ENCODE measurements at places on chromosomes 6 and 20. TPM values are rescaled to one million over a fixed set of nuclear protein-coding genes. Genes with fewer than 3 reads are reported as not detected.

Gene NKAPL
- total RNA-seq: 1.4 TPM

Gene ZNF318
- total RNA-seq: 14.7 TPM

Gene MLN
- total RNA-seq: not detected

Gene MAFB
- total RNA-seq: 17.3 TPM

Gene NT5E
- total RNA-seq: 22.8 TPM

DNA sequence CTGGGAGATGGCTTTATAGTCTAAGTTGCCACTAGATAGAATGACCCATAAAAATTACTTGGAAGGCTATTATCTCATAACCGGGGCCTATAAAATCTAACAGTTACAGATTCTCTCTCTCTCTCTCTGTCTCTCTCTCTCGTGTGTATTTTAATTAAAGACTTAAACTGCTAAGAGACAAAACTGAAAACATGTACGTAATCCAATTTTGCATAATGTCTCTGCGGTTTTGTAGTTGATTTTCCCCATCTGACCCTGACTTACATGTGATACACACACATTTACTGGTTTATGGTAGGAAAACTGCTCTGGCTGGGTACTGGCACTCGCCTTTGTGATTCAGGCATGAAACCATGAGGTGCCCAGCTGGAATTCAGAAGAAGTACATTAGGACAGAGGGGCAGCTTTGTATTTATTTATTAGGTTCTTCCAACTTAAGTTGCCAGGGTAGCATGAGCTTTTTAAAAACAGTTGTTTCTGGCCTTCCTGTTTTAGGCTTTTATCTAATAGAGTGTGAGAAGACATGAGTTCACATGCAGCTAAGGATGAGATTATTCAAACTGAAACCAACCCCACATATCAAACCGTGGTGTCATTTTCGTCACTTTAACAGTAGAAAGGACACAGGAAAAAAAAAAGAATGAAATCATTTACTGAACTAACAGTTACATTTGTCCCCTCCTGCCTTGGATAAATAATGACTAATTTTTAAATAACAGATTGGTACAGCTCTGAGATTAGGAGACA is 182.5 kb downstream of the GMPR start:
- no peak for DNase-seq

DNA sequence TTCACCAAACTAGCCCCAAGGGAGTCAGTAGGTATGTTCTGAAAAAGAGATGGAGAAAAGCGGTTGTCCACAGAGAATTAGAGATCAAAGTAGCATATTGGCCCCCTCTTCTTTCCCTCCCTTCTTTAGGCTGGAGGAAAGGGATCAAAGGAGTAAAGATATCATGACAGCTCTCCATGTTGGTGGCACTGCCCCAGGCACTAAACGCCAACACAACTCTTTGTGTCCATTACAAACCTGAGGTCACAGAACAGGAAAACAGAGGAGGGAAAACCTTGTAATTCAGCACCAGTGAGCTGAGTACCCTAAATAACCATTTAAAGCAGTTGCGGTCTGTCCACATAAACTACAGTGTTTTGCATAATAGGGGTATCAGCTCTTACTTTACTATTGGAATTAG is 113.0 kb upstream of the TFAP2D start:
- DNase-seq: no peak

DNA sequence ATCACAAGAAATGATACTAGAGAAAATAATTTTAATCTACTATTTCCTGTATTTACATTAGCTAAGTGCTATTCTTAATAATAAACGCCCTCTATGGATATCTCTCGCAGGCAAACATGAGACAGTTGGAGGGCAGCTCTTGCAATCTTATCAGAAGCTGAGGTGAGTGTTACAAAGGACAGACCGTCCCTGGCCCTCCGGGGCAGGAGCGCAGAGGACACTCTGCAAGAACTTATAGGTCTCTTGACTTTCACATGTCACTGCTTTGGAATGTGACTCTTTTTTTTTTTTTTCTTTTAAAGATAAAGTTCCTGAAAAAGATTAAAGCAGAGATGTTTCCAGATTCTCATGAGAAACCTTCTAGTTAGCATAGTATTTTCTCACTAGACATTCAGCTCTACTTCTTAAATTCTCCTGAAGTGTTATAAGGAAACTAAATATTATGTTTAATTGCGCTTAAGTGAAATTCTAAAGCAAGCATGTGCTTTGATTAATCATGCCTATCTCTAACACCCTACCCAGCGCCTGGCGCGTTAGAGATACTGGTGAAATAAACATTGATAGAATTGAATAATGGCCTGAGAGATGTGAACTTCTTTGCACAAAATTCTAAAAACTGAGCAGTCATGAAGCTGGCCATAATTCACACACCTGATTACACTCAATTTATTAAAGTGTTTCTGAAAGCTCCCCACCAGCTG is 57.4 kb downstream of the SYTL3 start:
- no peak for DNase-seq

- DNase-seq: no peak
These were observed 46.0 kb downstream of the ABHD12 start for GRCh38 chr20:25344634-25345033.

GRCh38 chr6:170473301-170473717 is 79.8 kb downstream of the PSMB1 start:
- no peak for DNase-seq

GRCh38 chr6:109478841-109479624 is 4.0 kb downstream of the ZBTB24 start:
- no peak for DNase-seq

DNA sequence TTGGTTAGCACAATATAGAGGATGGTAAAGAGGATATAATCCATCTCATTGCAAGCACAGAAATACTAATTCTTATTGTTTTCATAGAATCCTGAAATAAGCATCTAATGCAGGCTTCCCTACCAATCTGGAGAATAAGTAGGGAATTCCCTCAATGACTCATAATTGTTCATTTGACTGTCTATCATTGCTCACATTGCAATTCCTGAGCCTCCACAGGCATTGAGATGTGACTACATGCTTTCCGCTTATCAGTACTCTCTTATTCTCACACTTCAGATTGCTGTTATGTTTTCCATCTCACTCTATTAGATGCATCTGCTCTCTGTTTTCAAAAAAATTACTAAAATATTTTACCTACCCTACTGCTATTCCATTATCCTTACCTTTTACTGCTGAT is 216.2 kb upstream of the PRSS16 start:
- DNase-seq: no peak

DNA sequence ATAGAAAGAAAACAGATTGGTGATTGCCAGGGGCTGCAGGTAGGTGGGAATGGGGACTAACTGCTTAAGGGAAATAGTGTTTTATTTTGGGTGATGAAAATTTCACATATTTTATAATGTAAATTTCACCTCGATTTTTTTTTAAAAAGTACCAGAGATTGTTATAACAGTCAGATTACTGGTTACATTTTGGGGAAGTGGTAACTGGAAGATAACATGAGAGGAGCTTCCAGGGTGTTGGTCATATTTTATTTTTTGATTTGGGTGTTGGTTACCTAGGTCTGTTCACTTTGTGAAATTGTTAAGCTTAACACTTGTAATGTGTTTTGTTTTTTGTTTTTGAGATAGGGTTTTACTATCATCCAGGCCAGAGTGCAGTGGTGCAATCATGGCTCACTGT is 17.2 kb upstream of the CRIP3 start:
- no peak for DNase-seq

DNA sequence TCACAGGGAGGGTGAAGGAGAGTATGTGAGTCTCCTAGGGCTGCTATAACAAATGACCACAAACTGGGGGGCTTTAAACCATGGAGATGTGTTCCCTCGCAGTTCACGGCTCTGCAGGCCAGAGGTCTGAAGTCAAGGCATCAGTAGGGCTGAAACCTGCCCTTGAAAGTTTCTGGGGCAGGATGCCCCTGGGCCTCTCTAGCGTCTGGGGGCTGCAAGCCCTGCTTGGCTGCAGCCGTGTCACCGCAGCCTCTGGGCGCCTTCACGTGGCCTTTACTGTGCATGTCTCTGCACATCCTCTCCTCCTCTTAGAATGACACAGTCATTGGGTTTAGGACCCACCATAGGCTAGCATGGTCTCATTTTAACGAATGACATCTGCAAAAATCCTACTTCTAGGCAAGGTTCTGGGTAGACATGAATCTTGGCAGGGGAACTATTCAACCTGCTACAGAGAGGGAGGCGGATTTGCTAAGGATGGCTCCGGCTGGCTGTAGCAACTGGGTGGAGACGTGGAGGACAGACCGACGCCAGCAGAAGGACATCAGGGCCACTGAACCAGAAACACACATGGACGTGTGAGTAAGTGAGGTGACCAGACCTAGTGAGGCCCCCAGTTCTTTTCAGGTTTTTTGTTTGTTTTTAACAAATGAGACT is 58.6 kb downstream of the PHACTR3 start:
- DNase-seq: no peak

- peak; percentile 57 for DNase-seq
These were observed 1.2 kb downstream of the TGIF2 start for GRCh38 chr20:36574366-36575135.

- peak; percentile 80 for DNase-seq
These were observed 14.8 kb upstream of the CHMP4B start for GRCh38 chr20:33796263-33796906.

DNA sequence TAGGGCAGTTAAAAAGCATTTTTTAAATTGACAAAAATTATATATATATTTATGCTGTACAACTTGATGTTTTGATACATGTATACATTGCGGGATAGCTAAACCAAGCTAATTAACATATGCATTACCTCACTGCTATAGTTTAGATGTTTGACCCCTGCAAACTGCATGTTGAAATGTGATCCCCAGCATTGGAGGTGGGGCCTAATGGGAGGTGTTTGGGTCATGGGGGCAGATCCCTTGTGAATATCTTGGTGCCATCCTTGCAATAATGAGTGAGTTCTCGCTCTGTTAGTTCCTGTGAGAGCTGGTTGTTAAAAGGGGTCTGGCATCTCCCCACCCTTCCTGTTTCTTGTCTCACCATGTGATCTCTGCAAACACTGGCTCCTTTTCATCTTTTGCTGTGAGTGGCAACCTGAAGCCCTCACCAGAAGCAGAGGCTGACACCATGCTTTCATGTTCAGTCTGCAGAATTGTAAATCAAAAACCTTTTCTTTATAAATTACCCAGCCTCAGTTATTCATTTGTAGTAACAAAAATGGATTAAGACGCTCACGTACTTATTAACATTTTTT is 111.8 kb downstream of the MCHR2 start:
- DNase-seq: no peak
